ENCODE measurements at places on chromosomes 5 and 9. TPM values are rescaled to one million over a fixed set of nuclear protein-coding genes. Genes with fewer than 3 reads are reported as not detected.

- DNase-seq, result no peak
Measured at GRCh38 chr9:137725598-137725997, 106.8 kb downstream of the EHMT1 start.

DNA sequence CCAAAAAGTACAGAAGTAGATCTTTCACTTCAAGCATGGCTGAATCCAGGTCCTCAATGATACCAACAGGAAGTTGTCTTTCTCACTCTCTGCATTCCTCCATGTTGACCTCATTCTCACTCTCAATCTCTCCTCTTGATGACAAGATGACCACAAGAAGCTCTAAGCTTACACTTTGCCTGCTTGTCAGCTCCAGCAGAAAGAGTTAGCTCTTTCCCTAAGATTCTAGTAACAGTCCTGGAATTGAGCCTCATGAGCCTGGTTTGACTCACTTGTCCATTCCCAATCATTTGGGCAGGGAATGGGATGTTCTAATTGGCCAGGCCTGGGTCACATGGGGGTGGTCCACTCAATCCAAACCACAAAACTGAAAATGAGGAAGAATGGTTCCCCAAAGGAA lies 3.3 kb upstream of the CLTA start:
- no peak for DNase-seq

GRCh38 chr9:71752352-71752751 lies 16.0 kb downstream of the CEMIP2 start:
- DNase-seq, result no peak

DNA sequence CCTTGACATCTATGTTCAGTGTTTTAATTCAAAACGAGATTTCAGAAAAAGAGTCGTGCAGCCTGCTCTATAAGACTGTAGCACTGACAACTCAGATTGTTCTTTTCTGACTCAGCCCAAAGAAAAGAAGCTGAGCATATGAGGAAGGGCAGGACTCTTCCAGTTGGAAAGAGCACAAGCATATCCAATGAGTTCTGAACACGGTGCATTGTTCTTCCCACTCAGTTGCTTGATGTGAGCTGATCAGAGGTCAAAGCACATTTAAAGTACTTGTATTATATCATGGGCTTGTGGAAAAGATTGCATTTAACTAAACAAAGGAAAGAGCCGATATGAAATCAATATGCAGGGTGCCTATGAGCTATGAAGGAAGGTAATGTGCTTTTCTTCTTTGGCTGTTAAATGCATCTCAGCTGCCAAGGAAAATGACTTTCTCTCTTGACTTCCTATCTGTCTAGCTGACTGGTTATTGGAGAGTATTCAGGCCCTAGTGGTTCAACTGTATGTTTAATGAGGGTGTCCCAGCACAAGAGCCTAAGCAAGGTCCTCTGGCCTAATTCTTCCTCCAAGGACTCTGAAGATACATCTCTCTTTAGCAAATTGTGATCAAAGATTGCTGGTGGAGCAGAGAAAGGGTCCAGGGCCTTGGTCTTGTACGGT lies 226.6 kb upstream of the PPP1R2B start:
- DNase-seq, result no peak

Gene GHR
- polyA plus RNA-seq, result 24.8 TPM

Gene GPR107
- polyA plus RNA-seq, result 47.9 TPM

Gene BRD3OS
- polyA plus RNA-seq, result 17.9 TPM

Gene CYLC2
- not detected for polyA plus RNA-seq

Gene PHF19
- 45.1 TPM for polyA plus RNA-seq

Gene C6
- 0.76 TPM for polyA plus RNA-seq

DNA sequence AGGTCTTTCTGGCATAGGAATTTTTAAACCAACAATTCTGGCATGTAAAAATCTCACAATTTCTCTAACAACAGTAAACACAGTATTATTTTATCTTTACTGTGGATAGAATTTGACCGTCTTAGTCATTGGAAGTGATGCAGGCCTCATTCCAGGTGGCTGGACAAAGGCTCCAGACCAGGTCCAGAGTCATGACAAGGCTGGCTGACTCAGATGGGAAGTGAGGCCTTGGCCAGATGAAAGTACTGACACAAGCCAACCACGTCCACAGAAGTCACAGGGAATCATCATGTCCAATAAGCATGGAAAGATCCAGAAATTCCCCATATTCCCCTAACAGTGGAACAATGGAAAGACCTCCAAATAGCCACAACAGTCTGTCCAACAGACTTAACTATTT lies 12.4 kb downstream of the SPOCK1 start:
- no peak for DNase-seq

Gene PCDH12
- 35.4 TPM for polyA plus RNA-seq

Gene HSPB3
- not detected for polyA plus RNA-seq

DNA sequence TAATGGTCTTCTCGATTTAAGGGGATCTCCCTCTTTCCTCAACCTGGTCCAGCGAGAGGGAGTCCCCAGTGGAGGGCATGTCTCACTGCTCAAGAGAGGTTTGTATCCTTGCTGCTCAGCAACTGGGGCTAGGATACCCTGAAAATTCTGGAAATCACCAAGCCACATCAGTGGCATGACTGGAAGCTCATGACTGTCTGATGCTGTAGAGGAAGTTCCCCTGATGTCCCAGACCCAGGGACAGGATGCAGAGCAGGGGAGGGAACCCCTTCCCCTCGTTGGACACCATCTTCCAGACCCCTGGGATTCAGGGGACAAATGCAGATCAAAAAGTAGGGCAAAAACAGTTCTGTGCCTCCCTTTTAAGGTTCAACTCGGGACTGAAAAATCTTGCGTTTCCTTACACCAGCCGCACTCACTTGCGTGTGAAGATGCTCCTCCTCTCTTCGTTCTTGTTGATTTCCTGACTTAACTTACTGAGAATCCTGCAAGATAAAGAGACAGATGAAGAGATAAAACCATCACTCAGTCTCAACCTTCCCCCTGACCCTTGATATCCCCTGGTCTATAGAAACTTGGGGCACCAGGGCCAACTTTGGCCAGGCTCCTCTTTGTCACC lies 22.1 kb downstream of the LCP2 start:
- DNase-seq, result no peak

Gene WDR31
- polyA plus RNA-seq, result 5.7 TPM

DNA sequence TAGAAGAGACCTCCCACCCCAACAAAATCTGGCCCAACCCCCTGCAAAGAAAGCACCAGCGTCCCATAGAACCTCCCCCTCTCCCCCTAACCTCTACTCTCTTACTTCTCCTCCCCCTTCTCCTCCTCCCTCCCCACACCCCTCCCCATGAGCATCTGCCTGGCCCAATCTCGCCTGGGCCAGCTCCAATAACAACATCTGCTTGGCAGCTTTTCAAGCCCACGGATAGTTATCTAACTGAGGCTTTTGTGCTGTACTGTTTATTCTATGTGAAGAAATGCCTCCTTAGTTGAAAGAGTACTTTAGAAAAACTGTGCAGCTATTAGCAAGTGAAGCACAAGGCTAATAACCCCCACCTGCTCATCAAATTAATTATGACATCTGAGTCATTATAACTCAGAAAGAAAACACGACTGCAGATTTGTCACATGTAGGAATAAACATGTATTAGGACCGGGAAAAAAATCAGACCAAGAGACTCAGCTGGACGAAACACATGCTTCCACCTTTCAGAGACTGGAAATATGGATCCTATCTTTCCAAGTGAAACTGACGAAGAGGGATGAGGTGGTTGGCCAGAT lies 42.8 kb downstream of the NFIB start:
- DNase-seq, result no peak

DNA sequence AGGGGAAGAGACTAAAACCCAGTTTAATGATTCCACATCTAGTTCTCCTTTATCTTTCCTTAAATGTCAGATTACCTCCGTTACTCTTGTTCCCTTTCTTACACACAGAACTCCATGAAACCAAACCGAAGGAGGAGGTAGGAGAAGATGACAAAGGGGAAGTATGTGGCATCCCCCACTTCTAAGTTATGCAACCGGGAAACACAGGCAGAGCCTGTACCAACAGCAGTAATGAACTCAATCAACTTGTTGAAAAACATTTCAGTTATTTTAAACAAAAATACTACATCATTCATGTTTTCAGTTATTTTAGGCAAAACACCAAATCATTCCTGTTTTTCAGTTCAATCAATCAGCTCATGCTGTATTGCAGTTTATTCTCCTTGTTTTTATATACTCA lies 101.8 kb downstream of the PCSK1 start:
- no peak for DNase-seq

GRCh38 chr9:33445389-33446239 lies 1.8 kb downstream of the AQP3 start:
- DNase-seq, result peak; percentile 80

Gene WDR55
- 19.1 TPM for polyA plus RNA-seq

Data from left lung (tissue), 14 donors.